ENCODE measurements at places on chromosomes 2 and 18.

GRCh38 chr2:100038011-100038410 lies 104.4 kb downstream of the AFF3 start:
- DNase-seq, result no peak

- no peak for DNase-seq
Observed at GRCh38 chr18:34222307-34223163, 2.2 kb downstream of the NOL4 start.

- DNase-seq, result no peak
Observed at GRCh38 chr18:31102025-31102684, at the start of gene DSC2. Gene DSC2 (minus strand): TSS chr18:31102421. CDS start chr18:31101971, 450 bp downstream.

- DNase-seq, result no peak
Observed at GRCh38 chr2:79824086-79824786, 311.4 kb downstream of the CTNNA2 start.

GRCh38 chr2:48851161-48851560 lies 95.6 kb upstream of the LHCGR start:
- DNase-seq, result no peak

- DNase-seq, result no peak
Observed at GRCh38 chr2:236743039-236743920, 173.7 kb downstream of the ACKR3 start.

- DNase-seq, result no peak
Observed at GRCh38 chr2:23200068-23200786, 184.8 kb upstream of the KLHL29 start.

- DNase-seq, result no peak
Observed at GRCh38 chr2:204234879-204235278, 298.3 kb downstream of the ICOS start.

DNA sequence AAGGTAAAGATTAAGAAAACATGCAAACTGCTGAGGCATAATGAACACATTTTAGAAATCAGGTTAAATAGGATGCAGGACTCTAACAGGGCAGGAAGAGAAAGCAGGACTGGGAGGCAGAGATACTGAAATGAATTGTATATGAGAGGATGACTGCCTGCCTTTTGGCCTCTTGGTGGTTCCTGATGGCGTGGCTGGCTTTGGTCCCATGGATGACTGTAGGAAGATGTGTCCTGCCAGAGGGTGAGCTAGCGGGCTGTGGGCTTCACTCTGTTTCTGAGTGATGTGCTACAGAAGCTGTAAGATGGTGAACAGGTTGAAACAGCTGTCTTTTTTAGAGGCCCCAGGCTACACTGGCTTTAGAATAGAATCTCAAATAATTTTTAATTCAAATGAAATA lies 517.0 kb downstream of the SLC4A3 start:
- no peak for DNase-seq

- no peak for DNase-seq
Observed at GRCh38 chr18:5842653-5843052, 52.7 kb downstream of the TMEM200C start.

DNA sequence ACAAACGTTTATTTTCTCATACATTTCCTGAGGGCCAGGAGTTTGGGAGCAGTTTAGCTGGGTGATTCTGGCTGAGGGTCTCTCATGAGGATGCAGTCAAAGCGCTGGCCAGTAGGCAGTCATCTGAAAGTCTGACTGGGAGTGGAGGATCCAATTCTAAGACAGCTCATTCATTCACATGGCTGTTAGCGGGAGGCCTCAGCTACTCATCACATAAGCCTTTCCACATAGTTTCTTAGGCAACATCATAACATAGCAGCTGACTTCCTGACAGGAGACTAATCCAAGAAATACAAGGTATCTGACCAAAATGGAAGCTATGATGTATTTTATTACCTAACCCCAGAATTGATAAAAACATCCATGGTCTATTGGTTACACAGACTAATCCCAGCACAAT lies 2.9 kb upstream of the MRPL44 start:
- DNase-seq, result no peak

- DNase-seq, result no peak
Observed at GRCh38 chr18:79902640-79903039, 48.8 kb downstream of the SLC66A2 start.

DNA sequence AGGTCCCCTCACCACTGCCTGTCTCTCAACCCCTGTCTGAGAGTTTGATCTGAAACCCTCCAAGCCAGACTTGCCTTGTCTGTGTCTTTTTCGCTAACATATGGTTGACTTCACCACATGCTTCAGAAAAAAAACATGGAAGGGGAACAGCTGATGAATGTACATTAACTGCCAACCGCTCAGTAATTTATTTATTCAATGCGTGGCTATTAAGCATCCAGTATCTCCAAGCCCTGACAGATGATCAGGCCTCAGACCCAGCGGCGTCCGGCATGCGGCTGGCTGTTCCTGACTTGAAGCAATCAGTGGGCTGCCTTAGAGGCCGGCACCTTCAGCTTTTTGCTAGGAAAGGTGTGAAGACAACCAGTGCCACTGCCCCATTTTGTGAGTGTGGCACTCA lies 62.3 kb downstream of the NGEF start:
- no peak for DNase-seq

GRCh38 chr2:201926067-201926466 lies 107.6 kb upstream of the FZD7 start:
- DNase-seq, result no peak

- DNase-seq, result no peak
Observed at GRCh38 chr2:146997945-146998344, 846.9 kb upstream of the ACVR2A start.

GRCh38 chr2:9001778-9002177 lies 1.7 kb downstream of the MBOAT2 start:
- DNase-seq, result no peak

DNA sequence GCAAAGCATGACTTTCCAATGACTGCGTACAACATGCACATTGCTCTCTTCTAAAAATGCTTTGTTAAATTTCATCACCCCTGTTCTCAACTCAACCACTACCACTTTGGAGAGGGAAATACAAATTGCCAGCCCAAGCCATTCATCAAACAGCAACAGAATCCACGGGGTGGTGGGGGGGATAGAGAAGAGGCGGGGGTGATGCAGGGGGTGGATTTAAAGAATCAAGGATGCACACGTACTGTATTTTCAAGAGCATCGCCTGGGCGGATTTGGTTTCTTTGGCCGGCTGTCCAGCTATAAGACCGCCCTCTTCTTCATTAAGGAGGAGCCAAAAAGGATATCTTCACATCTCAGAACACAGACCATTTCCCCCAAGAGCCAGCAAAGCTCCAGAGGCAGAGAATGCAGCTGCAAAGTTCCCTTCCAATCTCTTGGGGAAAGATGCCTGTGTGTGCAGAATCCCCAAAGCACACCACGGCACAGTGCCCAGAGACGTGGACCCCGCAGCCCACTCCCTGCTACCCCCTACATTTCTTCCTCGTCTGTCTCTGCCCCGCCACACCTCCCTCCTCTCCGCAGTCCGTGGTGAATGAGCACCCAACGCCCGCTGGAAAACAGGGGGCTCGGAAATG lies 977 bp downstream of the SLC8A1 start:
- DNase-seq, result no peak

DNA sequence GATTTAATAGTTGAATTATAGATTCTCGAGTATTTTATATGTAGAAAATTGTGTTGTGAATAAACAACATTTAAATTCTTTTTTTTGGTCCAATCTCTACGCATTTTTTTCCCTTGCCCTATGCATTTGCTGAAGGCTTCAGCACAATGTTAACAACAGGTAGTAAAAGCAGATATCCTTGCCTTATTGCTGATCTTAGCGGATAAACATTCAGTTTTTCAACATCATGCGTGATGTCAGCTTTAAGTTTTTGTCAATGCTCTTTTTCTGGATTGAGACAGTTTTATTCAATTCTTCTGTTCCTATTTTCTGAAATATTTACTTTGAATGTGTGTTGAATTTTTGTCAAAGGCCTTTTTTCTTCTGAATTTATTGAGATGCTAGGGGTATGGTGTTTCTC lies 11.6 kb upstream of the OR6B3 start:
- no peak for DNase-seq

GRCh38 chr2:198127627-198128026 lies 323.2 kb downstream of the PLCL1 start:
- DNase-seq, result no peak

GRCh38 chr18:45161850-45162249 lies 453.4 kb upstream of the SLC14A2 start:
- no peak for DNase-seq
